ENCODE measurements at places on chromosomes 11 and 22.

DNA sequence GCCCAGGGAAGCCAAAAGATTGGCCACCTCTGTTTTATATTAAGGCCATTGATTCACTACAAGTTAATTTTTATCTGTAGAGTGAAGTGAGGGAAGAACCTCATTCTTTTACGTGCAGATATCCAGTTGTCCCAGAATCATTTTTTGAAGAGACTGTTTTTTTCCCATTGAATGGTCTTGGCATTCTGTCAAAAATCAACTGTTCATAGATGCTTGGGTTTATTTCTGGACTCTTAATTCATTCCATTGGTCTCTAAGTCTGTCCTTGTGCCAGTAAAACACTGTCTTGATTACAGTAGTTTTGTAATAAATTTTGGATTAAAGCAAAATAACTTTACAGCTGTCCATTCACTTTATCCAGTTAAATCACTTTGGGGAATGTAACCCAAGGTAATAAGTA is 26.8 kb downstream of the WBP2NL start:
- DNase-seq = no peak

DNA sequence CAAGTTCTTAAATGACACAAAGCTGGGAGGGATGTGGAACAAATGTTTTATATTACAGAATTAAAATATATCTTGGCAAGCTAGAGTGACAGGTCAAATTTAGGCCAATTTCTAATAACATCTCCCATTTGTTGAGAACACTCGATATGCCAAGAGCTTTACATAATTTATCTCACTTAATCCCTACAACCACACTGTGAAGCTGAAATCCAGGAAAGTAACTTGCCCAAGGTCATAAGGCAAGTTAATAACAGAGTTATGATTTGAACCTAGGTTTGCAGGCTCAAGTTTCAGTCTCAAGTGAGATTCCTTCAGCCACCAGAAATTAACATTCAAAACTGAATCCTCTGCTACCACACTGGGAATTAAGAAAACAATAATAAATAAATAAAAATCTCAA is 38.3 kb downstream of the RAB30 start:
- no peak for DNase-seq

DNA sequence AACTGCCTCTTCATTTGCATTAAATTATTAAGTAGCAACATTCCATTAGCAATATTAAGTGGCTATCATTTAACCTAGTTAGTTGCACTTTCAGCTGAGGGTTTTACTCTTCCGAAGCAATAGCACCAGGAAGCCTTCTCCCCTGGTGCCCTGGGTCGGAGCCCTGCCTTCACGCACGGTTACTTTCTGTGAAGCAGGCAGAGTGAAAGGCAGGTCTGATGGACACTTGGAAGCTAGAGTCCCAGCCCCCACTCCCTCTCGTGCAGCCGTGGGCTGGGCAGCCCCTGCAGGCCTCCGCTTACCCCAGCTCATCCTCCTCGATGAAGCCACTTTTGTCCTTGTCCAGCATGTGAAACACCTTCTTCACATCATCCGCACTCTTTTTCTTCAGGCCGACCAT is 2.0 kb downstream of the PVALB start:
- no peak for DNase-seq

GRCh38 chr22:44988671-44989070 is 21.1 kb downstream of the PHF21B start:
- no peak for DNase-seq

DNA sequence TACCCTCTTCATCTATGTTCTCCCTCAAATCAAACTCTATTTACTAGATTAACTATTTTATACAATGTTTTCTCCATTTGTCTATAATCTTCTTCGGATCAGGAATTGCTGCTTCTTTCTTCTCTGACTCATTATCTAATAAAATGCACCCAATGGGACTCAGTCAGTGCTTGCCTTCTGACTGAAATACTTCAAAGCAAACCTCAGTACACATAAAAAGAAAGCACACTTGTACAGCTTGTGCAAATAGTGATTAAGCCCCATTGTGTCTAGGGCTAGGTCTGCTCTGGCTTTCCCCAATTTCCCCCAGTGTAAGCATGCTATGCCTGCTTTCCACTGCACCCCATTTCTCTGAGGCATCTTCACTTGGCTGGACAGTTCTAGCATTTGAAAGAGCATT is 118.6 kb upstream of the C11orf87 start:
- DNase-seq = no peak

DNA sequence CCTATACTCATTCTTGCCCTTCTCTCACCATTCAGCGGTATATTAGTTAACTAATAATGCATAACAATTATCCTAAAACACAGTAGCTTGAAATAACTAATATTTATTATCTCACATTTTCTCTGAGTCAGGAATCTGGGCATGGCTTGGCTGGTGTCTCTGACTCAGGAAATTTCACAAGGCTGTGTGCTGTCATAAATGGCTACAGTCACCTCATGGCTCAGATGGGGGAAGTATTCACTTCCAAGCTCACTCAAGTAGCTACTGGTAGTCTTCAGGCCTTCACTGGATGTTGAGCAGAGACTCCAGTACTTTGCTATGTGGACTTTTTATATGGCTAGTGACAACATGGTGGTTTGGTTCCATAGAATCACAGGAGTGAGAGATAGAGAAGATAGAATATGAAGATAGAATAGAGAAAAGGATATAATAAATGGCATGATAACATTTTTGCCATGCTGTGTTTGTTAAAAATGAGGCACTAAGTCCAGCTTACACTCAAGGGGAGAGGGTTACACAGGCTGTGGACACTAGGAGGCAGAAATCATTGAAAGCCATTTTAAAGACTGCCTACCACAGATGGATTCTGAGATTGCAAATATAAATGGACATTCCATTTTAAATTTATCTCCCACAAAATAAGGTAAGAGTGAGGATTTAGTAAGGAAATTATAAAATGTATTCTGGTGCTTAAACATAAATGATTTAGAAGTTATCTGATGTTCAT is 997.8 kb upstream of the CHORDC1 start:
- DNase-seq = no peak

DNA sequence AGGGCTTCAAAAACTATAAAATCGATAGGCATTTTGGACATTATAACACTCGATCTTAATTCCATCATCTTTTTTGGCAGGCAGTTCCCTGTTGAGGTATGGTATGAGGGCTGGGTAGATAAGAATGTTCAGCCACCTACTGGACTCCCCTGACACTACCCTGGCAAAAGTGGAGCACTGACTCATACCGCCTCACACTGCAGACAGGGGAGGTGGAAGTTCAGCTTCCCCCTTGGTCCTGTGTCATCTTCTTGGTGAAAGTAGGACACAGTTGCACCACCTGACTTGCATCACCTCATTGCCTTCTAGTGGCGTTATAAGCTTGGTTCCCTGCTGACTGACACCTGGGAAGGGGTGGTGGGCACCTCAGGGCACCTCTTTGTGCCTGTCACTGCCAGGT is 30.4 kb downstream of the PAAF1 start:
- no peak for DNase-seq

- DNase-seq = no peak
These were observed 5.3 kb upstream of the CARD18 start for GRCh38 chr11:105144887-105145286.

DNA sequence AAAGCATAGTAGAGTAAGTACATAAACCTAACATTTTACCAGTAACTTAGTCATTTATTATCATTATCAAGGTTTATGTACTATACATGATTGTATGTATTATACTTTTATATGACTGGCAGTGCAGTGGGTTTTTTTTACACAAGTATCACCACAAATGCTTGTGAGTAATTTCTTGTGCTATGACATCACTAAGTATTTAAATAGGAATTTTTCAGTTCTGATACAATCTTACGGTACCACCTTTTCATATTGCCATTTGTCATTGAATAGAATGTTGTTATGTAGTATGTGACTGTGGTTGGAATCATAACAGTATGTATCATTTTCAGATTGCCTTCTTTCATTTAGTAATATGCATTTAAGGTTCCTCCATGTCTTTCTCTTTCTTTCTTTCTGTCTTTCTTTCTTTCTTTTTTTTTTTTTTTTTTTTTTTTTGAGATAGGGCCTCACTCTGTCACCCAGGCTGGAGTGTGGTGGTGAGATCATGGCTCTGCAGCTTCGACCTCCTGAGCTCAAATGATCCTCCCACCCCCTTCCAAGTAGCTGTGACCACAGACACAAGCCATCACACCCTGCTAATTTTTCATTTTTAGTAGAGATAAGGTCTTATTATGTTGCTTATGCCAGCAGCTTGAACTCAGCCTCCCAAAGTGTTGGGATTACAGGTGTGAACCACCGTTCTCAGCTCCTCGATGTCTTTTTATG is 18.6 kb downstream of the ATM start:
- no peak for DNase-seq

- no peak for DNase-seq
These were observed 16.4 kb upstream of the FLRT1 start for GRCh38 chr11:64019106-64020037.

GRCh38 chr22:25763239-25763777 is 21.3 kb downstream of the MYO18B start:
- no peak for DNase-seq

DNA sequence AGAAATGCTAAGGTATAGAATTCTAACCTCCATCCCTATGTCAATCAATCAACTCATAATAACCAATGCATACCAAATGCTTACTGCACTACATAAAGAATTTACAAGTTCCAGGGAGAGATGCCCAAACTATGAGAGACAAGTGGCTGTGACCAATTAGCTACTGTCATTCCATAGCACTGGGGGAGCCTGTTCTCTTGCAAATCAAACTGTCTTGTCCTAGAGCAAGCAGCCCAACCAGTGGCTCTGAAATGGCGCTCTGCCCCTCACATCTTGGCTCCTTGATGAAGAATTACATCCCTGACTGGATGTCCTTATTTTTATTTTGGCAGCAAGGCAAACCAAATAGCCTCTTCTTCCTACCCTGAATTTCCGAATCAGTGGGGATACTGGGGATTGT is 272.4 kb upstream of the SYN3 start:
- no peak for DNase-seq

- no peak for DNase-seq
These were observed 1260.3 kb downstream of the BRD1 start for GRCh38 chr22:48567213-48567975.

GRCh38 chr11:108890482-108891105 is 225.7 kb downstream of the DDX10 start:
- DNase-seq = no peak

GRCh38 chr11:86800076-86800959 is at the start of gene PRSS23:
TSS of gene PRSS23 (plus strand) at chr11:86800542. CDS start at chr11:86807644, 7,102 bp downstream.
- DNase-seq = no peak

DNA sequence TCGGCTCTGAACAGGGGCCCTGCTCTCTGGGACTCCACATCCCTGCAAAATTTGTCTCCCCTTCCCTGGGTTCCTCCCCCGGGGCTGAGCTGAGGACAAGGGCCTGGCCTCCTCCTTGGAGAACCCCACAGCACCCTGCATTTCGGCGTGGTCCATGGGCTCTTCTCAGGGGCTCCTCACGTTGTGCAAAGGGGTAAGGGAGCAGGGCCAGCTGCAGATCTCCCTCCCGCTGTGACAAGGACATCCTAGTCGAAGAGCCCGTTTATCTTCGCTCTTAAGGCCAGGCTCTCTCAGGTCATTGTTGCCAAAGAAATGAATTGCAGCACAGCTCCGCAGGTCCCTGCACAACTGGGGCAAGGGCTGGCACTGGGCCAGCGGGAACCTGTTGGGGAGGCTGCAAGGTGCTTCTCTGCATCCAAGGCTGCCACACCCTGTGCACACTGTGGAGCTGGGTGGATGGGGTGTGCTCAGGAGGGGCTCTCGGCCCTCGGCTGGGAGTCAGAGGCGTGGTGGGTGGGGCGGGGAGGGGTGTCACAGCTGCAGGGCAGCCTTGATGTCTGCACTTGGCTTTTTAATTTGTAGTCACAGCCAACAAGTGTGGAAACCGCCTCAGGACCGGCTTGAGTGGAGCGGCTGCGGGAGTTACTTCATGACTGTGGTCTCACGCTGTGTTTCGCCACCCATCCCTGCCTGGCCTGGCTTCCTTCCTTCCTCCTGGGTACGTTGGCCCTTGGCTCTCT is 26.6 kb upstream of the SEPTIN5 start:
- DNase-seq = no peak
